Activated CD4-positive, alpha-beta T cell treated with anti-CD3 and anti-CD28 coated beads for 24 hours (primary cell): ENCODE measurements at places on chromosomes 13 and 19.

- DNase-seq: no peak
These were observed 25.6 kb upstream of the ZNF91 start for GRCh38 chr19:23420824-23421223.

DNA sequence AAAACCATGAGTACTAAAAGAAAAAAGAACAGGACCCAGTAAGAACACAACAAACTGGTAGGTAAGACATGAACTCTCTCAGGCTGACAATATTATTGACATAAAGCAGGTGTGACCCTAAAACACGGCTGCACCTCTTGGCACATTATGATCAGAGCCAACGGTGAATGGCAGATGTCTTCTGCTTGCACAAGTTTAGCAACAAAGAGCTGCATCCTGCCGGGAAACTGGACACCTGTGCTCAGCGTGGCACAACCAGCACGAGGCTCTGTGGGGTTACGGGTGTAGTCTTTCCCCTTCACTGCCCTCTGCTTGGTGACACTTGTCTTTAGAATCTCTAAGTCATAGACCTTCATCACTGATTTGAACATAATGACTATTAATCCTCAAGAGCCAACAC is 97.9 kb downstream of the DOCK9 start:
- DNase-seq: no peak

- no peak for DNase-seq
These were observed 44.2 kb downstream of the WASF3 start for GRCh38 chr13:26601669-26602068.

DNA sequence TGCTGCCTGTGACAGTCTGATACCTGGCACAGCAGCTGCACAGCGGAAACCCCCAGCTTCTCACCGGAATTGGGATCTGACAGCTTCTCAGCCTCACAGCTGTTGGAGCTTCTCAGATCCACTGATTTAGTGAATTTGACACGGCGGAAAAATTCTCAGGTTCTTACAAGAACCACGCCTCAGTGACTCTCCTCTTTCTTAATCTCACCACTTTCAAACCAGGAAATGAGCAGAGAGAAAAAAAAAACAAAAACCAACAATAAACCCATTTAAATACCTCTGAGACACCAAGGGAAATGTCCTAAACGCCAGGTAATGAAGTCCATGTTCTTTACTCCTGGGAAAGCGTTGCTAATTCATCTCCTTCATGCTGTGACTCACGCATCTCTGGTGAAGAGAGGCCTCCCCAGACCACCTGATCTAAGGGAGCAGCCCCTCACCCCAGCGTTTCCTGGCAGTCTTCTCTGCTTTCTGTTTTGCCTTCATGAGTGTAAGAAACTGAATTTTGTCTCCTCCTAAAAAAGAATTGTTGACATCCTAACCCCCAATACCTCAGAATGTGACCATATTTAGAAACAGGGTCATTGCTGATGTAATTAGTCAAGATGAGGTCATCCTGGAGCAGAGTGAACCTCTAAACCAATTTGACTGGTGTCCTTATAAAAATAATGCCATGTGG is 15.9 kb upstream of the IZUMO2 start:
- DNase-seq: no peak

- no peak for DNase-seq
These were observed 5.5 kb upstream of the PTBP1 start for GRCh38 chr19:791567-792305.

- no peak for DNase-seq
These were observed 17.6 kb downstream of the SPINT2 start for GRCh38 chr19:38281811-38282566.

- DNase-seq: no peak
These were observed 22.9 kb downstream of the SLC7A1 start for GRCh38 chr13:29572575-29572974.

DNA sequence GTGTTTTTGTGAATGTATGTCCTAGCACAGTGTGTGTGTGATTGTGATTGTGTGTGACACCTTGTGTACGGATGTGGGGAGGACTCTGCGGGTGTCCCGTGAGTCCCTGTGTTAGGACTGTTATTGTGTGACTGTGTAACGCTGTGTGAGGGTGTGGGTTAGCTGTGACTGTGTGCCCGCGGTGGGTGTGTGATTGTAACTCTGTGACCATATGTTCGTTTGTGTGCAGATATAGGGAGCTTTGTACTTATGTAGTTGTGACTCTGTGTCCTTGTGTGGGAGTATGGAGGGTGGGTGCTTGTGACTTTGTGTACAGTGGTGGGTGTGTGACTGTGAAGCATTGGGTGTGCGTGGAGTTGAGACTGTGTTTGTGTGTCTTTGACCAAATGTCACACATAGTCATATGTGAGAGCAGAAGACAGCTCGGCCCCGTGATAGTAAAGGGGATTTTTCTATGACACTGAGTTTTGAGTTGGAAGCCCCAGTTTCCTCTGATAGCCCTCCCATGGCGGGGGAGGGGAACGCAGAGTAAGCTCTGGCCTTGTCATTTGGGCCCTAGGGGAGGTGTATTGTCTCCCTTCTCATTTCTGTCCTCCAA is 949 bp upstream of the ZNF260 start:
- DNase-seq: peak; percentile 0

GRCh38 chr13:93539914-93540313 is 313.3 kb downstream of the GPC6 start:
- no peak for DNase-seq

DNA sequence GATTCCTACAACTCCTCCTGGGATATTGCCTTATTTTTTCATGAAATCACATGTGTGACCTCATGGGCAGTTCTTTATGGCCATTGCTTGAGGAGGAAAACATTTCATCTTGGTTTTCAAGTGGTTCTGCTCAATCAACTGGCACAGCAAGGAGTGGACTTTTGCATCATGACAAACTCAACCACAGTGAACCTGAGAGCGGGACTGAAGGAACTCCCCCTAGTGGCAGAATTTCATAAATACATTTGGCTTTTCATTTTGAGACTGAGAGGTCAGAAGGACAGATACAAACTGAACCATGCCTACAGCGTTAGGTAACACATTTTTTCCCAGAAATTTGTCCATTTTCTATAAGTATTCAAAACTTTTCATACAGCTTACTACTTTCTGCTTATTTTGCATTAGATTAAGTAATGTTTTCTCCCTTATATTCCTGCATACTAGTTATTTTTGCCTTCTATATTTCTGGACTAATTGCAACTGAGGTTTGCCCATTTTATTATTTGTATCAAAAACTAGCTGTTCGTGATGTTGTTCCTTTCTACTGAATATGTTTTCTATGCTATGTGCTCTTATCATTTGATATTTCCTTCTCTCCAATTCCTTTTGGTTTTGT is 13.4 kb upstream of the SIGLEC12 start:
- no peak for DNase-seq

DNA sequence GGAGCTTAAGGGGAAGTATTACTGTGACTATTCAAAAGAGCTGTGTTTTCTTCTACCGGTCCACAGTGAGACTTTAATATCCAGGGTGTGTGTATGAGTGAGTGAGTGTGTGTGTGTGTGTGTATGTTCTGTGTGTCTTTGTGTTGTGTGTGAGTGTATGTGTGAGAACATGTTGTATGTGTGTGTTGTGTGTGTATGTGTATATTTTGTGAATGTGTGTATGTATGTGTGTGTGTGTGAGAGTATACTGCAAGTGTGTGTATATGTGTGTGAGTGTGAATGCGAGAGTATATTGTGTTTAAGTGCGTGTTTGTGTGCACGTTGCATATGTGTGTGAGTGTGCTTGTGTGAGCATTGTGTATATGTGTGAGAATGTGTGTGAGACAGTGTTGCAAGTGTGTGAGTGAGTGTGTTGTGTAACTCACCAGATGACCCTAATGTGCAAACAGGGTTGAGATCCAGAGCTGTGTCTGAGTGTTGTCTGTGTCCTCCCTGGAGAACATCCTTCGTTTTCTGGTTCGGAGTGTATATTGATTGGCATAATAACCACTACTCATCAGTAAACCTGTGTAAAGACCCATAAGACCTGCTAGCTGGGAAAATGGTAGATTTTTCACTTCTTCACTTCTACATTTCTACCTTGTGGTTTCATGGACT is 101.1 kb upstream of the RNF113B start:
- DNase-seq: no peak

DNA sequence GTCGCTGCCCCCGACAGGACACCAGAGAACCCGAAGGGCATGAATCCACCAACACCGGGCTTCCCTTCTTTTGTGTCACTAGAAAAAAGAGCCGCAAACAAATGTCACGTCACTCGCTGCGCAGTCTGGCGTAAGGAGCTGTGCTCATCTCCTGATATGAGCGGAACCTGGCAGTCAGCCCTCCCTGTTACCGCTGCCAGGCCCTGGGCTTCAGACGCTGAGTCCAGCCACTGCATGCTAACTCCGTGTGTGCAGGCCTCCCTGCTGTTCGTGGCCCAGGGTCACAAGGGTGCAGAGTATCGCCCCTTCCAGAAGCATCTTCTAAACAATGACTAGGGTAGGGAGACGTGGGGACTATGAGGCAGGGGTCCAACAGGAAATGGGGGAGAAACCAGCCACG is 71.3 kb downstream of the SLC7A1 start:
- no peak for DNase-seq

DNA sequence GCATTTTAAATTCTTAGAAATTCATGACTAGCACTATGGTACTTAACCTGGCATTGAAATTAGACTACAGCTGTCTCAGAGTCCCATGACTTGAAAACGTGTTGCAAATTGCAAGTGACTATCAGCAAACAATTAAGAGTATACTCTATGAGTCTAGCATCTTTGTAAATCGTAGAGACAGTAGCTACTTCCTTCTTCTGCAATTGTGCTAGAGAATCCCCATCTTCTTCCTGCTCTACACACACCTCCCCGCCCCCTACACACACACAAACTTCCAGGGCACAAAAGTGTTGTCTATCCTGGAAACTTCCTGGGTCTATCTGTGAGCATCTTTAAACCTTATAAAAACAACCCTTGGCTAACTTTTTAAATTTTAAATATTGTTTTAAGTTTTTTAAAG is 35.2 kb upstream of the MIR17HG start:
- DNase-seq: no peak

DNA sequence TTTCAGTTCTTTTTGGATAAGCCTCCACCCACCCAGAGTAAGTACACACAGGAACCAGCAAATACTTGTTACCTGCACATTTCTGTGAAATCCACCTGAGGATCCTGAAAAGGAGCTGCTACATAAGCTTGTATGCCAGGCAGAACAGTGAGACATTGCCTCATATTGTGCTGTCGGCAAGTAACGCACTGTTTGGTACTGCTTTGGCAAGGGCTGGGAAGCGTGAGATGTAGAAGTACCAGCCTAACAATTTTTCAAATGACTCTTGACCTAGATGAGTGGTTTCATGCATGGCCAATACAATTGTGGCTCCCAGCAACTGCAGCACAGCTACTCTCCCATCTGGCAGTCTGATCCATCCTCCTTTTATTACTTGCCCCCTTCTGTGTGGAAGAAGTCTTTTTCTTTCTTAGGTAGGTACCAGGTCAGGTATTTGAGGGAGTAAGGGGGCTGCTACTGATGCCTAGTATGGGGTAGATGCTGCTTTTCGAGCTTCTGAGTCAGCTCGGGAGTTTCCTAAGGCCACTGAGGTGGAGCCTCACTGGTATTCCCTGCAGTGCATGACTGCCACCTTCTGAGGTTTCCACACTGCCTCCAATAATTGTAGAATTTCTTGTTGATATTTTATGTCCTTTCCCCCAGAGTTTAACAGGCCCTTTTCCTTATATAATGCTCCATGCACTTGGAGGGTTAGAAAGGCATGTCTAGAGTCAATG is 52.2 kb downstream of the ZNF737 start:
- DNase-seq: no peak
